ENCODE measurements at places on chromosomes 1 and 21. TPM values are rescaled to one million over a fixed set of nuclear protein-coding genes. Genes with fewer than 3 reads are reported as not detected.

DNA sequence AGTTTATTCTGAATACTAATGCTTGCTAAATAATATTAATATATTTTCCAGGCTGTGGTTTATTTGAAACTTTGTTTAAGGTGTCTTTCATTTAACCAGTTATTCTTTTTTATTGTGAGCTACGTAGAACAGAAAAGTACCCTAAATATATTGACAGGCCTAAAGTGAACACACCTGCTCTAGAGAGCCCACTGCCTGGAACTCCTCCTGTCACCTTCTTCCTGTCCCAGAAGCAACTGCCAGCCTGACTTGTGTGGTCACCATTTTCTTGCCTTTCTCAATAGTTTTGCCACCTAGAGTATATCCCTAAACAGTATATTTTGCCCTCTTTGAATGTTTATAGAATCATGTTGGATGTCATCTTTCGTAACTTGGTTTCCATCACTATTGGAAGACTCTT, 48.5 kb downstream of the SCCPDH start:
- no peaks in the 10 kb centered on the region for H3K27me3 ChIP-seq
- no peak overlapping the region for H3K4me3 ChIP-seq
- H3K4me1 ChIP-seq, result no peaks in the 10 kb centered on the region
- H3K36me3 ChIP-seq, result peaks cover 27% of the 10 kb centered on the region
- DNase-seq, result no peak

- H3K36me3 ChIP-seq, result no peaks in the 10 kb centered on the region
- peaks cover 39% of the 10 kb centered on the region for H3K27me3 ChIP-seq
- no peak overlapping the region for H3K27ac ChIP-seq
- DNase-seq, result no peak
Observed at GRCh38 chr1:42971841-42972291, 13.2 kb upstream of the SLC2A1 start.

GRCh38 chr1:199290186-199290585, 651.3 kb downstream of the PTPRC start:
- H3K4me3 ChIP-seq, result no peak overlapping the region
- DNase-seq, result no peak
- no peak overlapping the region for H3K27ac ChIP-seq
- H3K36me3 ChIP-seq, result no peaks in the 10 kb centered on the region
- no peaks in the 10 kb centered on the region for H3K27me3 ChIP-seq

Gene COL8A2
- 0.18 TPM for total RNA-seq

Gene SDF4
- total RNA-seq, result 107 TPM
